ENCODE measurements at places on chromosomes 3 and 15.

DNA sequence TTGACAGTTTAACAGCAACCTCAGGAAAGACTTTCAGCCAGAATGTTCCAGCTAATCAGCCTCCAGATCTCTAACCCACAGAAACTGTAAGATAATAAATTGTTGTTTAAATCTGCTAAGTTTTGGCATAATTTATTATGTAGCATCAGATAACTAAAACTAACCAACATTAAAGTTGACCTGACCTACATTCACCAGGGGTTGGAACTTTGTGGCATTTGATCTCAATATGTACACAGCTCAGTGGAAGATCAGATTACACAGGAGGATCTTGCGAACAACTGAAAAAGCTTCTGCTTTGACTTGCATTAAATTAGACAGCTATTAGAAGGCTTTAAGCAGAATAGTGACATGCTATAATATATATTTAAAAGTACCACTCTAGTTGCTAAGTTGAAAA is 91.4 kb upstream of the POU1F1 start:
- DNase-seq = no peak

DNA sequence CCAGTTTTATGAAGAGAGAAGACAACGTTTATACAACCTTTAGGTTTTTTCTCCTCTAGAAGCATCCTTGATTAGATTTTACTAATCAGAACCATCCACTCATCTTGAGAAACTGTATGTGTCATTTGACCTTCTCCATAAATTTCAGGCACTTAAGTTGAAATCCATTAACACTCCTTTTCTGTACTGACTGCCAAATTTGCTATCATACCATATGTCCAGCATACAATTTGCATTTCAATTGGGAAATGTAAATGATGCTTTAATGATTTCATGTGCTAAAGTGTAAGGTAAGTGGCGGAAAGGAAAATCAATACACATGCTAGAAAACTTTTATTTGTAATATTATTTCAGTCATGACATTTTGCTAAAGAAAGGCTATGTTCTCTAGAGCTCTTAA is 731.6 kb downstream of the GBE1 start:
- DNase-seq = no peak

DNA sequence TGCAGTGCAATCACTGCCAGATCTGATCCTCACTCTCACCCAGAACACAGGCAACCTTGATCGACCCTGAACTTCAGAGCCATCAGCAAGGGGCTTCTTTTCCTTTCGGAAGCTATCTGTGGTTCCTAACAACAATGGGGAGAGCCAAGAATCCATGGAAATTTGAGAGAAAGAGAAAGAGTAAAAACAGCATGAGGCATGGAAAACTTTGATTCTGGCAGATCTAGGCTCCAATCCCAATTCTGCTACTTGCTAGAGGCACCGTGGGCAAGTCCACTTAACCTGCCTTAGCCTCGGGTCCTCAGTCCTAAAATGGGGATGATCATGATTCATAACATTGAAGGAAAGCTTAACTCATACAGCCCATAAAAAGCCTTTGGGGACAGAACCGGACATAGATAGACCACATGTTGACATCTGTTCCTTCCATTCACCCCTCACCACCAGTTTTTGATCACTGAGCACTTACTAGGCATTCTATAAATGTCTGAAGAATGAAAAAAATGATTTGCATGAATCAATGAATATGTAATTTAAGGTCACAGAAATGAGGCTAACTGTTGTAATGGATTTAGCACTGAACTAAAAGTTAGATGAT is 605.7 kb upstream of the CFAP20DC start:
- DNase-seq = no peak

DNA sequence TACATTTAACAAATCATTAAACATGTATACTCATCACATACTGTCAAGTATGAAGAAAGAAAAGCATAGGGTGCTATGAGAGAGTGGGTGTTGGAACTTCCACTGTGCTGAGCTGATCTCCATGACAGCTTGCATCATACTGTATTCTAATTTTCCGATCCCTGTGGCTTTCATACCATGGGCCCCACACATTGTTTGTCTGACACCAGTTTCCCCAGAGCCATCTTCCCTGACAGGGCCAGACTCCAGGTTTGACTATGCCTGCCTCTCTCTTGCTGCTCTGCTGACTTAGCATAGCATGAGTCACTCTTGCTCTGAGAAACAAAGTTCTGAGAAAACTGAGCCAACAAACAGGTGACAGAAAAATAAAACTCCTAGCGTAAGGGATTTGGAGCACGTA is 37.0 kb upstream of the CASR start:
- DNase-seq = no peak

GRCh38 chr3:186219211-186219638 is 110.3 kb upstream of the ETV5 start:
- no peak for DNase-seq

DNA sequence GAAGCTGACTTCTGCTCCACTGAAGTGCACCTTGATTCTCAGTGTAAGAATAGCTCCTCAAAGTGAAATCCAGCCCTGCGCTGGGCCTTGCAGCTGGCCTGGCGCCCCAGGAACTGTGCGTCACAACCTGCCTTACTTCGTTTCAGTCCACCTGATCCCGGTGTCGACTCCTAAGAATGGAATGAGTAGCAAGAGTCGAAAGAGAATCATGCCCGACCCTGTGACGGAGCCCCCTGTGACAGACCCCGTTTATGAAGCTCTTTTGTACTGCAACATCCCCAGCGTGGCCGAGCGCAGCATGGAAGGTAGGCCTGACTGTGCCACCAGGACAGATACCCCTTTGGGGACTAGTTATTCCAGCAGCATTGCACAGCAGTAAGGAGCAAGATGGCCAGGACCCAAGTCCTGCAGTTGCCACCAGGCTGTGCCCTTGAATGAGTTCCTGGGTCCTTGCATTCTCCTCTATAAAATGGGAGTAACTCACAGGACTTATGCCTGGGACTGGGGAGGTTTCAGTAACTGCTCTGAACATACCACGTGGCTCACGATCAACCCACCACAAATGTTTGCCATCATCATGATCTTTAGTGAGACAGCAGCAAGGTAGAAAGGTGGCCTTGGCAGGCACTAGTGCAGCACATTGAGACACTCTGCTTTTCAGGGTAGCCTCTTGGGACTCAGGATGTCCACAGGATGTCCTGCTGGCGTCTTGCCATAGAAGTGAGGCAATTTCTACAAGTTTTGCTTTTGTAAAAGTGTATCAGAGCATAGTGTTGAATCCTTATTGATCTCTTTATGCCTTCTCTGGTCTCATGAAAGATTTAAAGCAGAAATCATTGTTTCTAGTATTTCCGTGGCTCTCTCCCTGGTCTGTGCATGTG is 46.8 kb downstream of the PXYLP1 start:
- no peak for DNase-seq

GRCh38 chr3:171494457-171495109 is 34.4 kb upstream of the TNIK start:
- DNase-seq = no peak

DNA sequence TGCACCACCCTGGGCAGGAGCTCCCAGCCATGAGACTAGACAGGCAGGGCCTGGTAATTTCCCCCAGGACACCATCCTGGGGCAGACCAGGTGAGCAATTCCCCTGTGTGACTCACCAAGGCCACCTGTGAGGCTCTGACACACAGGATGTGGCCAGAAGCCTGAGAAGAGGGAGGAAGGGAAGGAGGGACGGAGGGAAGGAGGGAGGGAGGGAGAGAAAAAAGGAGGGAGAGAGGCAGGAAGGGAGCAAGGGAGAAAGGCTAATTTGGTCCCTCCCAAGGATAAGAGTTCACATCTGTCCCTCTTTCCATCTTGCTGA is 25.9 kb downstream of the WNT7A start:
- DNase-seq = no peak

GRCh38 chr15:62879770-62880169 is 162.8 kb upstream of the TPM1 start:
- DNase-seq = no peak

GRCh38 chr3:4011166-4011565 is 211.9 kb downstream of the LRRN1 start:
- no peak for DNase-seq

DNA sequence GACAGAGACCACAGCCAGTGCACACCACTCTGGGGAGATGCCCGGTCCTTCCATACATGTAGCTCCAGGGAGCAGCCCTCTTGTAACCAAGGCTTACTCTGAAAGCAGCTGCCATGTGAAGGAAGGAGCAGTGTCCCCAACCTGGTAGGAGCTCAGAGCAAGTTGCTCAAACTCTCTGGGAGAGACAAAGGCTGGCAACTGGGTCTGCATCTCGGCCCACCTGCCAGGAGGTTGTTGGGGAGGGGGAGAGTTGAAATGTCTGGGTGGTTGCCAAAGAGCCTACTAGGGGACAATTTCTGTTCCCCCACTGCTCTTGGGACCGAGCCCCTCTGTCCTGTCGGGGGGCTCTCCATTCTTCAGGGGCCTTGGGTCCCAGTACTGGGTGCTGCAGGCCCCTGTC is 309.9 kb downstream of the TLE3 start:
- DNase-seq = no peak

- DNase-seq = no peak
Measured at GRCh38 chr3:157142315-157142714, 17.6 kb downstream of the CCNL1 start.

- no peak for DNase-seq
Measured at GRCh38 chr3:181487236-181487978, 224.3 kb upstream of the SOX2 start.

GRCh38 chr3:82114589-82114988 is 353.1 kb upstream of the GBE1 start:
- no peak for DNase-seq

DNA sequence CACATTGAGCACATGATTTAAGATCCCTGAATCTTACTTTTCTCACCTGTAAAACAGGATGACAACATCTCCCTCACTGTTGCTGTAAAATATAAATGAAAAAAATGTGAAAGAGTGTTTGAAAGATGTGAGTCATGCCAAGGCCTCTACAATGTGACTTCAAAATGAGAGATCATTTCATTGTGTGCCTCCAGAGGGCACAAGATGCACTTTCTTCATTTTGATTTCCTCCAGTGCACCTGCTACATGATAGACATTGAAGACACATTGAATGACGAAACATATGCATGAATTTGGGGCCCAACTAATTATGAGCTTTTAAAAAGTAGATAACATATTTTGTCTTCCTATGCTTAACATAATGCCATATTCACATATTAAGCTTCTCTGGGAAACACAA is 170.3 kb downstream of the MOBP start:
- no peak for DNase-seq

GRCh38 chr3:156973954-156974353 is 147.8 kb downstream of the LEKR1 start:
- no peak for DNase-seq

GRCh38 chr3:28039829-28040228 is 201.6 kb upstream of the CMC1 start:
- no peak for DNase-seq

DNA sequence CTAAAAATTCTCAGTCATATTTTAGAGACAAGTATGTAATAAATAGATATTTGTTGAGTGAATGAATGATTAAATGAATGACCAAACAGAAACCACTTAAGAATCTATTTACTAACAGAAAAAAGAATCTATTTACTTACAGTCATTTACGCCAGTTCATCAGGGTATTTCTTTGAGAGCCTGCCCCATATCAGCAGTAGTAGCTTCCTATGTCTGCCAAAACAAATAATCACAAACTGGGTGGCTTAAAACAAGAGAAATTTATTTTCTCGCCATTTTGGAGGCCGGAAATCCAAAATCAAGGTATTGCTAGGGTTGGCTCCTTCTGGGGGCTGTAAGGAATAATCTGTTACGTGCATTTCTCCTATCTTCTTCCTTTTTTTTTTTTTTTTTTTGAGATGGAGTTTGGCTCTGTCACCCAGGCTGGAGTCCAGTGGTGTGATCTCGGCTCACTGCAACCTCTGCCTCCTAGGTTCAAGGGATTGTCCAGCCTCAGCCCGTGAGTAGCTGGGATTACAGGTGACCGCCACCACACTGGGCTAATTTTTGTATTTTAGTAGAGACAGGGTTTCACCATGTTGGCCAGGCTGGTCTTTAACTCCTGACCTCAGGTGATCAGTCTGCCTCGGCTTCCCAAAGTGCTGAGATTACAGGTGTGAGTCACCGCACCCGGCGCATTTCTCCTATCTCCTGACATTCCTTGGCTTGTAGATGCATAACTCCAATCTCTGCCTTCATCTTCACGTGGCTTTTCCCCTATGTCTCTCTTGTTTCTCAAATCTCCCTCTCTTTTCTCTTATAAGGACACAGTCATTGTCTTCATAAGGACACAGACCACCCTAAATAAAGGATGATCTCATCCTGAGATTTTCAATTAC is 65.2 kb upstream of the SPPL2A start:
- DNase-seq = no peak

DNA sequence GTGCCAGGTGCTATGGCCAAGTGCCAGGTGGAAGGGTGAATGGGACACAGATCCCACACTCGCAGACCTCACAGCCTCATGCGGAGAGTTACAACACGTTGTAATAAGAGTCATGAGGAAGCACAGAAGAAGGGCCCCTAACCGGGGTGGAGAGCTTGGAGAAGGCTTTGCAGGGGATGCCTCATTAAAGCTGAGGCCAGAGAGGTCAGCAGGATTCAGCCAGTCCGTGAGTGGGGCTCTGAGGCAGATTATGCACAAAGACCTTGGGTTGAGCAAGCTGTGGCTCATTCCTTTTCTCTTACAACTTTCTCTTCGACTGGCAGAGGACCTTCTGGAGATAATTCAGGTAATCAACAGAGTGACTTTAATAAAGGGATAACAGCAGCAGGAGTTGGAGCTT is 65.3 kb upstream of the SNRK start:
- DNase-seq = no peak

GRCh38 chr3:123834631-123835030 is 49.5 kb downstream of the MYLK start:
- peak; percentile 93 for DNase-seq

DNA sequence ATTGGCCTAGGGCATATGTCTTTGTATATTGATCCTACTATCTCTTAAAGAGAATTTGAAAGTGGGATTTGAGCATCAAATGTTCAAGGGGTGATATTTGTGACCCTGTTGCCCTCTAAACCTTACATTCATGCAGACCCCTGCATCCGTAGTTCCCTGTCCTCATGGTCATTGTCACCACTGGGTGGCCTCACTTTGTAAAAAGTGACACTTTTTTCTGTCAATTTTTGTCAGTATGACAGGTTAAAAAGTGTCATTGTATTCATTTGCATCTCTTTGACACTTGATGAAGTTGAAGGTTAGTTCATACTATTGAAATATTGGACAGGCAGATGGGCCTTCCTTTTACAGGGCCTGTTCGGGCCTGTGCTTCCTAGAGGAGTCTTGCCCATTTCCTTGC is 12.3 kb upstream of the KLF15 start:
- no peak for DNase-seq

DNA sequence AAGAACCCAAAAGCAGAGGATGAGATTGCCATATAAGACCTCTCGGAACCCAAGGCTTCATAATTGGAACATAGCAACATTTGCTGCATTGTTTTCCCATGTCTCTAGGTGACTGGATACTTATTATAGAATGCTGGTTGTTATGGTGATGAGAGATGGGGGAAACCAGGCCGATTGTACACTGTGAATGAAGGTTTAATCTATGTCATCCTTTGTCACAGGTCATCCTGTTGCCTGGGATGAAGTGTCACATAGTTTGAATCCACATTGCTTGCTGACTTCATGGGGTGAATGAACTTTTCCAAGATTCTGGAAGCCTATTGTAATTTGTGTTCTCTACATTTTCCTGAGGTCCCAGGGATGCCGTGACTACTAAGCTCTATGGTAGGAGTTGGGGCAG is 41.8 kb downstream of the CLEC3B start:
- no peak for DNase-seq

GRCh38 chr3:68667346-68667745 is 265.0 kb downstream of the TAFA4 start:
- no peak for DNase-seq

Measured in AG09309 (cell line).